ENCODE measurements at places on chromosomes 1 and 21.

DNA sequence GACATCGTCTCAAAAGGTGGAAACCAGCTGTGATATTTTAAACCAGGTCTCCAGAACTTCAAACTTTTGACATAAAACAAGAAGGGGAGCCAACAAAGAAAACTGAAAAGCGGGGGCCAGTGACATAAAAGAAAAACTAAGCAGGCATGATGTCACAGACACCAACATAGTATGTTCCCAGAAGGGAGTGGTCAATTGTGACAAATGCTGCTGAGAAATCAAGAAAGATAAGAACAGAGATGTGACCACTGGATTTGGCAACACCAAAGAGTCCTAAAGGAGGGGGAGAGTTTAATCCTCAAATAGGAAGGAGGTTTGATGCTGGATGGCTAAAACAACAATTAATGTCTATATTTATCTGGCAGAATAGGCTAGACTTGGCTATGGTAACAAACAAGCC, 2.3 kb upstream of the RNF19B start:
- no peak for DNase-seq

DNA sequence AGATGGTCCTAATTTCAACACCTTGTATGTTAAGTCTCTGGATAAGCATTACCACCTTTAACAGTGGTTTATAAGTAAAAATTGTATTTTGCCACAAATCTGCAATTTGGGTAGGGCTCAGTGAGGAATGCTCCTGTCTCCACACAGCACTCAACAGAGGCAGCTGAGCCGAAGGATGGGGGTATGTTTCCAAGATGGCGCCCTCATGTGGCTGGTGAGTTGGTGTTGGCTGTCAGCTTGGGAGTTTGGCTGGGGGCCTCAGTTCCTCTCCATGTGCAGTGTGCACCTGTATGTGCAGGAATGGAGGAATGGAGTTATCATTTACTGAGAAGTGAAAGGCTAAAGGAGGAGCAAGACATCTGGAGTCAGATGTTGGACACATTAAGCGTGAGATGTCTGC, 136.8 kb downstream of the GABPA start:
- DNase-seq, result no peak

DNA sequence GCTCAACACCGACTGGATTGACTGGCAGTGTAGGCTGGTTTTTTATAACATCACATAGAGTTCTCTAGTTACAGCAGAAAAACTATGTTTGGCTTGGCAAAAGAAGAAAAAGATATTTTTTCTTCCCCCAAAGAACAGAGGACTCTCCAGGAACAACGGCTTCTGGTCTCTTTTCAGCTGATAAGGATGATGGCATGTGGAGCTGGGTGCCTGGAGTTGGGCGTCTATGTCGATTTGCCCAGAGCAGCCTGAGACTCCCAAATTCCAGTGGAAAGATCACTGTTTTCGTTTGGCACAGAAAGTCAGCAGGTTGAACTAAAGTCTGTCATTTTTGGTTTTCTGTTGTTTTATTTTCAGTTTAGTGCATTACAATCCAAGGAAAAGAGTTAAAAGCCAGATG, 91.1 kb downstream of the SMYD2 start:
- DNase-seq, result no peak

- DNase-seq, result no peak
Observed at GRCh38 chr1:53090227-53091147, 28.5 kb downstream of the PODN start.

DNA sequence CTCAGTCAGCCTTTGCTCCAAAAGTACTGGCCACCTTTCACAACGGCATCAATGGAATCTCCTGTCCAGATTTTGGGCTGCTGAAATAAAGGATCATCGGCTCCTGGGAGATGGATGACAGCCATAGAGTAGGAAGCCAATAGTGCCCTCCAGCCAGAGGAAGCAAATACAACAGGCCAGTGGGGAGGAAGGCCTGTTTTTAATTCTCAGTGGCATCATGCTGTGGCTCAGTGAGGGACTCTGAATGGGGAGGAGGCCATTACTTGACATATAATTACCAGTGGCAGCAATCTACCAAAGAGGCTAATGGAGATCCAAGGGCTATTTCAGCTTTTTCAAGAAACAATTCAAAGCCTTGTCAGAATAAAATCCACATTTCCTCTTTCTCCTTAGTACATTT, 26.7 kb downstream of the COLGALT2 start:
- no peak for DNase-seq

Measured in stimulated activated CD8-positive, alpha-beta memory T cell treated with anti-CD3 and anti-CD28 coated beads, Interleukin-4, amount 100 ng/mL, for 4 hours (primary cell).